Hair follicle dermal papilla cell (primary cell): ENCODE measurements at places on chromosomes 11 and 22. TPM values are rescaled to one million over a fixed set of nuclear protein-coding genes. Genes with fewer than 3 reads are reported as not detected.

The GLYAT gene
- total RNA-seq = not detected in 2 replicates

The CENATAC gene
- total RNA-seq = 24.5 and 26.4 TPM in 2 replicates

The HBG1 gene
- not detected in 2 replicates for total RNA-seq

The XKR3 gene
- total RNA-seq = not detected in 2 replicates

The MUC15 gene
- not detected in 2 replicates for total RNA-seq

The OR8D1 gene
- not detected in 2 replicates for total RNA-seq
